ENCODE measurements at places on chromosomes 16 and 17.

DNA sequence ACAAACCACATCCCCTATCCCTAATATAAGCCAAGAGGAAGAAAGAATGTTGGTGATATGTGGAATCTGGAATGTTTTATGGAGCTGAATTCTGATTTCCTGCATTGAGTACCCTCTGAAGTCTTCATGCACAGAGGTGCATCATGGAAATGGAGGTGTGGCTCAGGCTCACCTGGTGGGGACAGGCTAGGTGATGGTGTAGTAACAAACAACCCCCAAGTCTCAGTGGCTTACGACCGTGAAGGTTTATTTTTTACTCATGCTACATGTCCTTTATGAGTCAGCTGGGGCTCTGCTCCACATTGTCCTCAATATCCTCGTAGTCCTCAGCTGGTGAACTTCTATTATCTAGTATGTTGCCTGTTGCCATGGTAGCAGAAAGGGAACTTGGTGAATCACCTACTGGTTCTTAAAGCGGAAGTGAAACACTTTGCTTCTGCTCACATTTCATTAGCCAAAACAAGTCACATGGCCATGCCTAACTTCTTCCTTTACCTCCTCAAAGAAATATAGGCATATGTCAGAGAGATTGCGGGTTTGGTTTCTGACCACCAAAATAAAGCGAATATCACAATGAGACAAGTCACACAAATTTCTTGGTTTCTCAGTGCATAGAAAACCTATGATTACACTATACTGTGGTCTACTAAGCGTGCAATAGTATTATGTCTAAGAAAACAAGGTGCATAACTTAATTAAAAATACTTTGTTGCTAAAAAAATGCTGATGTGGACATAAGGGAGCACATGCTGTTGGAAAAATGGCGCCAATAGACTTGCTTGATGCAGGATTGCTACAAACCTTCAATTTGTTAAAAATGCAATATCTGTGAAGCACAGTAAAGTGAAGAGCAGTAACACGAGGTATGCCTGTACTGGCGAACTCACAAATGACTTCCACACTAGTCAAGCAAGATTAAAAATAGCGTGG is at the start of gene PMFBP1:
Gene PMFBP1, minus strand, starts transcription at position 51 of the 930 bp plus-strand sequence. CDS start 947 bp downstream, outside the sequence.
- DNase-seq: peak; percentile 21

DNA sequence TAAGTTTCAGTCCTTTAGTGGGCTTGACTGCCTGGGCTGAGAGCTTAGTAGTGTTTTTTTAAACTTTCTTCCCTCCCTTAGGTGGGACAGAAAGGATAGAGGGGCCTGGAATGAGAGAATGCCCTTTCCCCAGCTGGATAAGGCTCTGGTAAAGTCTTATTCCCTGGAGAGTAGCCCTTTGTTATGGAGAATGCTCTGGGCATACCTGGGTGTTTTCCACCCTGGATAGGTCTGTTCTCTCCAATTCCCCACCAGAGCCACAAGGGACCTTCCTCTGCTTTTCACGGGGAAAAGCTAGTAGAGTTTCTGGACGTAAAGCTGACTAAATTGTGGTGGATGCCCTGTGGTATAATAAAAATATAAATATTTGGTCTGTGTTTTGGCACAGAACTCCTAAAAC is 164.1 kb downstream of the HS3ST4 start:
- DNase-seq: no peak

DNA sequence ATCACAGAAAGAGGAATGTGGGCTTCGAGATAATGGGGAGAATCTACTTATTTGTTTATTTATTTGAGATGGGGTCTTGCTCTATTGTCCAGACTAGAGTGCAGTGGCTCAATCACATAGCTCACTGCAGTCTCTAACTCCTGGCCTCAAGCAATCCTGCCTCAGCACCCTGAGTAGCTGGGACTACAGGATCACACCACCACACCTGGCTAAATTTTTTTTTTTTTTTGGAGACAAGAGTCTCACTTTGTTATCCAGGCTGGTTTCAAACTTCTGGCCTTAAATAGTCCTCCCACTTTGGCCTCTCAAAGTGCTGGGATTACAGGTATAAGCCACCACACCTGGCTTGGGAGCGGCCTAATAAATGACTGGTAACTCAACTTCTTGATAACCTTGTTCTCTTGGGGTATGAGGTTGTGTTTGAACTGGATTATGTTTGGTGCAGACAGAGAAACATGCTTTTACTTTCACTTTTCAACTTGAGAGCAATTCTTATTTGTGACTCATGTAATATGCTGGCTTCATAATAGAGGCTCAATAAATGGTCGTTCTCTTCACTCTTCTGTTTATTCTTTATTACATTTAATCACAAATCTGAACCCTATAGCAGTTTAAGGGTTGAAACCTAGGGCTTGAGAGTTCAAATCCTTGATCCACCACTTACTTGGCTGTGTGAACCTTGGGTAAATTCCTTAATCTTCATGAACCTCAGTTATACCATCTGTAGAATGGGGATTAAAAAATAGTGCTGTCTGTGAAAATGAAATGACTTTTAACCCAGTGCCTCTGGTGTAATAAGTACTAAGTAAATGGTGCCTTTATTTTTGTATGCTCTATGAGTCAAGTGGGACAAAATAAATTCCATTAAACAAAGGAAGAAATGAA is 129.1 kb upstream of the HS3ST2 start:
- DNase-seq: no peak

GRCh38 chr17:28045304-28045703 is 2.8 kb downstream of the NLK start:
- no peak for DNase-seq

DNA sequence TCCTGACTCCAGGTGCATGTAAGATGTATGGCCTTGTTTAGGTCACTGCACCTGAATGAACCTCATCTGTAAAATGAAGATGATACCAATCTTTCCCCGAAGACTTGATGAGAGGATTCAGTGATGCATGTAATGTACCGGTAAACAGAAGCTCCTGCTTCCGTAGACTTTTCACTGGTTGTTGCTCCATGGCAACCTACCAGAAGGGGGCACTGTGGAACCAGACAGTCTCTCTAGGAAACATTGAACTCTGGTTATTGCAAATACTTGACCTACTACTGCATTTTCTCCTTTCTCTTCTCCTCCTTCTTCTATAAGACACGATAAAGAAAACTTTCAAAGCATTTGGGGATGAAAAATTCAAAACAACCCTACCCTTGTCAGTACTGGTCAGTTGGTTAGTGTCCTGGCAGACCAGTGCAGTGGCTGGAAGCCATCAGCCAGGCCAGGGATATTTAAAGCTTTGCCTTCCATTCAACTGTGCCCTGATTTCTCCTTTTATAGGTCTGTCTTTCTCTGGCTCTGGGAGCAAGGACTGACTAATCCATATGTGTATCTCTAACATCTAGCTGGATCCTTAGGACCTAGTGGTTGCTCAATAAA is 667.4 kb upstream of the SALL1 start:
- no peak for DNase-seq

DNA sequence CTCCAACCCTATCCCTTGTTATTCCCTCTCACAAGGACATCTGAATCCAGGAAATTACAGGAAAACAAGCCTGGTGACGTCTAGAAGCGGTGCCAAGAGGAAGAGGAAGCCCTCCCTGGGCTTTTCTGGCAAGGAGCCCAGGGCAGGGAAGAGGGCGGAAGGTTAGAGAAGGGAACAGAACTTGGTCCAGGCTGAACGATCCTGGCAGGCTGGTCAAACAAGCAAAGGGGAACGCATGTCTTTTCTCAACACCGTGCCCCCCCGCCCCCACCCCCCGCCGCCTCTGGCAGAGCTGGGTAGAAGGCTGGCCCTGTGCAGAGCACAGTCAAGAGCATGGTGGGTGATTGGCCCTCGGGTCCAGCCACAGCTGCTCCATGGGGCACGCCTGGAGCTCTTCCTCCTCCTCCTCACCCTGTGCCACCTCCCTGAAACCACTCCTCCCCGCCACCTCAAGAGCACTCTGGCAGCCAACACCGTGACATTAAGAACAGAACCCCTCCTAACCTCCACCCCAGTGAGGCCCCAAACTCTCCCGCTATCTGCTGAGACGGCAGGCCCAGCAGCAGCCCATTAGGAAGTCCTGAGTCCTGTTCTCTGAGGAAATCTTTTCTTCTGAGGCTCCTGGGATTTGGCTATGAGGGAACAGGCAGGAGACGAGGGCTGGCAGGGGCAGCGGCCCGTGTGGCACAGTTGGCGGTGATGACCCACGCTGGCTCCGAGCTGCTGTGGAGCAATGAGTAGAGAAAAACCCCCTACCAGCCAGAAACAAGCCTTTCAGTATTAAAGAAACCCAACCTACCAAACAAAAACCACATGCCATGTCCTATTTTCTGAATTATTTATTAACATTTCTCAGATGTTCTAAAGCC is 7.3 kb downstream of the C16orf86 start:
- no peak for DNase-seq

- DNase-seq: no peak
These were observed 12.0 kb upstream of the CRK start for GRCh38 chr17:1467898-1468492.

- DNase-seq: no peak
These were observed 26.2 kb downstream of the ADAMTS18 start for GRCh38 chr16:77408607-77409006.

- DNase-seq: no peak
These were observed 3.6 kb downstream of the MAP2K4 start for GRCh38 chr17:12024327-12024726.

DNA sequence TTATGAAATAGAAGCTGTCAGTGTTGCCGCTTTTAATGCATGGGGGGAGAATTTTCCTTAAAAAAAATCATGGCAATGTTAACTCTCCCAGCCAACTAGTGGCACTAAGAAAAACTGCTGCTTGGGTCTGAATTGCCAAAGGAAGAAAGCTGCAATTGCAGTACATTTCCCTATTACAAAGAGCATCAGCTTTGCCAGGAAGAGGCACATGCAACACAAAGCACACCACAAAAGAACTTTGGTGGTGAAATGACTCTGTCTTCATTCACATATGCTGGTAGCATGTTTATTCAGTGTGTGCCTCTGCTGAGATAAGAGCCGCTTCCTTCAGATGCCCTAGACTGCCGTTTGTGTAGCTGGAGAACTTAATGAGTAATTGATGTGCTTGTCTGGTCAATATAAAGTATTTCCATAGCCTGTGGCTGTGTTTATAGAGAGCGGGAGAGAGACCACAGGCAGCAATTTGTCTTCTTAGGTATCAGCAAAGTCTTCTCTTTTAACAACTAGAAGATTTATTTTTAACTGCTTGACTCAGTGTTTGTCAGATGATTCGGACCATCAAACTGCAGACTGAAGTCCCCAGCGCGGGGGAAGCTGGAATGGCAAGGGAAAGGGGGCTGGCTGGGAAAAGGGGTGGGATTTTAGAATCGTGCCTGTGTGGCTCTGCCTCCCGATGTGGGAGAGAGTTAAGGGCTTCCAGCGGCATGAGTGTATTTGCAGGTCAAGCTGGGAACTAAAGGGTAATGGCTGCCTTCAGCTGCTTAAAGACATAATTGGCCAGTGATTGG is 115.1 kb downstream of the MRTFB start:
- no peak for DNase-seq

GRCh38 chr17:66730461-66730923 is 104.4 kb upstream of the CACNG5 start:
- DNase-seq: no peak

DNA sequence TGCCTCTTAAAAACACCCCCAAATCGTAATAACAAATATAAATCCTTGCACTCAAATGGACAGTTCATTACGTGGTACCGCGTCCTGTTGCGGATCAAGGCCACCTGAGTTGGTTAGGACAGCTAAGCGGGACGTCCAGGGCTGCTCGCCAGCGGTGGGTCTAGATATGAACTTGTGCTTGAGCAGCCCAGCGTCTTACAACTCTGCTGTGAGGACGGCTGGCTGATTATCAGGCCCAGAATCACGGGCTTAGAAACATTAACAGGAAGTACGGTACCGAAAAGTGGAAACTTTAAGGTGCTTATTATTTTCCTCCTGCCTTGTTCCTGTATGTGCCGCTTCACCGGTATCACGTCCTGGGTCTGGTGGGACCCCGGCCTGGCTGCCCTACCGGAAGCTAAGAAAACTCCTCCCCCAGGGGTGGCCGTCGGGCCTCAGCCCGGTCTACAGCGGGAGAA is 832 bp upstream of the SRRM2 start:
- DNase-seq: peak; percentile 51

DNA sequence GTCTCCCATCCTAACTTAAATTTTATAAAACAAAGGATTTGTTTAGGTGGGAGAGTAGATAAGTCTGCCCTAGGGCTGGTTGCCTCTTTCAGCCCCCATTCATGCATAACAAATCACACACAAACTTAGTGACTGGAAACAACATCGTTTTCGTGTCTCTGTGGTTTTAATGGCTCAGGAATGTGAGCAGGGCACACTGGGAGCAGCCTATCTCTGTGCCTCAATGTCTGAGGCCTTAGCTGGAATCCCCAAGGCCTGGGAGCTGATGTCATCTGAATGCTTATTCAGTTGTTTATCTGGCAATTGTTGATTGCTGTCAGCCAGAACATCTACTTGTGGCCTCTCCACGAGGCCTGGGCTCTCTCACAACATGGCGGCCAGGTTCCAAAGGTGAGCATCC is 101.9 kb upstream of the HSBP1 start:
- no peak for DNase-seq

- no peak for DNase-seq
These were observed 44.7 kb downstream of the CRISPLD2 start for GRCh38 chr16:84864326-84864955.

DNA sequence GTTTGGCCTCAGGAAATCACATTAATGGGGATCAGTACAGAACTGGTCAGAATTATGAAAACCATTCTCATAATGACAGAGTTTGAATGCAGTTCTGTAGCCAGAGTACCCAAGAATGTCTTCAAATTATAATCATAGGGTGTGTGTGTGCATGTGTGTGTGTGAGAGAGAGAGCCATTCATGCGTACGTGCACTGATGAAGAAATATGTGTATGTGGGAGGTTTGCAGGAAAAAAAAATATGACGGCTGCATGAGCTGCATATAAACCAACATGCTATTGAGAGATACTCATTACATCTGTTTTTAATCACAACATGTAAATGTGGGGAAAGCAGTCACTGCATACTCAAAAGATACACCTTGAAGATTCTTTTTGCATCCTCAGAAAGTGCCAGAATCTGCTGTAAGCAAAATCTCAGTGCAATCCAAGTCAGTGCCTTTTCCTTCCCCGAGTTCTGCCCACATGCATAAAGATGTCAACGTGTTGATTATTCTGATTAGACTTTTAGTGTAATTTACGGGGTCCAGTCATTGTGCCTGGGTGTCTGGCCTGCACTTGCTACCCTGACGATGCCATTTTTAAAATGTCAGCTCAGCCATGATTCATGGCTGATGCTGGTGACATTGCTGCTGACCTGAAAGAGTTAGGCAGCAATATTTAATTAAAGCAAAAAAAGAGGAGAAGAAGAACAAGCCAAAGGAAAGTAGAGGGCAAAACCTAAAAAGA is 378.7 kb upstream of the ZFHX3 start:
- DNase-seq: no peak

DNA sequence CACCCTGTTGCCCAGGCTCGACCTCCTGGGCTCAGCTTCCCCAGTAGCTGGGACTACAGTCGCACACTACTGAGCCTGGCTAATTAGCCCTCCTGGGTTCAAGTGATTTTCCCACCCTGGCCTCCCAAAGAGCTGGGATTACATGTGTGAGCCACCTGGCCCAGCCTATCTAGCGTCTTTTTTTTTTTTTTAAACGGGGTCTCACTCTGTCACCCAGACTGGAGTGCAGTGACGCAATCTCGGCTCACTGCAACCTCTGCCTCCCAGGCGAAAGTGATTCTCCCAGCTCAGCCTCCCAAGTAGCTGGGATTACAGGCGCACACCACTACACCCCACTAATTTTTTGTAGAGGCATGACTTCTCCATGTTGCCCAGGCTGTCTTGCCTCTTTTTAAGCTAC is 33.3 kb downstream of the GLG1 start:
- DNase-seq: no peak
